Thoracic aorta (tissue), 2 donors: ENCODE measurements at places on chromosomes 5 and 9.

GRCh38 chr9:136259517-136259813, 13.9 kb upstream of the QSOX2 start:
- DNase-seq = no peak

GRCh38 chr9:6133346-6134063, 82.1 kb upstream of the IL33 start:
- DNase-seq = no peak

DNA sequence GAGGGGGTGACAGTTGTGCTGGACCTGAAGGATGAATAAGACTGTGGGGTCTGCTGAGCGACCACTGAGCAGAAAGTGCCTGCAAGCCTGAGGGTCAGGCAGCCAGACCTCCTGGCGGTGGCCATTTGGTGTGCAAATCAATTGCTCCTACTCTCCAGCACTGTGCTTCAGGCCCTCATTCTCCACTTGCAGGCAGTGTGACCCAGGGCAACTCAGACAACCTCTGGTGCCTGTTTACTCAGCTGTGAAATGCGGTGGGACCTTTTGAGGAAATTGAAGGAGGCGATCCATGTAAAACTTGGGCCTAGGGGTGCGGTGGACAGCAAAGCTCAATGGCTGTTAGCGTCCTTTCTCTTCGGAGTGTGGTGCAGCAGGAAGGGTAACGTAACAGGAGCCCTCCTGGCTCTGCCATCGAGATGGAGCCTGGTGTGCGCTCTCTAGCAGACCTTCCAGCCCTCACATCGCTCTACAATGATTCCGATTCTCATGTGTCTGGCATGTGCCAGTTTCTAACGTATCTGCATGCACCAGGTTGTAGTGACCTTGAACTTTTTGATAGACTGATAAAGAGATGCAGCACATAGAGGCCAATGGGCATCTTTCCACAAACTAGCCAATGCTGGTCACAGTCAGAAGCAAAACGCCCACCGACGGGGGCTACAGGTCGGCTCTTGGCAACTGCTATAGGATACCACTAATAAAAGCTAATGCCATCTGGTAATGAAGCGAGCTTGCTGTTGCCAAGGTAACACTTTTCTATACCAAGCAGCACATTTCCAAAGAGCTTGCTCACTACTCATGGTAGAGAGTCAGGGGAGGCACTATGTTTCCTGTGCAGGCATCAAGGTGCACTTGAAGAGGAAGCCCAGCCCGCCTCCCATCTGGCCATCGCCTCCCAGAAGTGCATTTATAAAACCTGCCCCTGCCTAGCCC, 159.7 kb upstream of the RAPGEF1 start:
- no peak for DNase-seq

- DNase-seq = no peak
Measured at GRCh38 chr5:25025831-25026230, 381.1 kb upstream of the CDH10 start.

GRCh38 chr5:9020996-9021395, 524.9 kb downstream of the SEMA5A start:
- no peak for DNase-seq

GRCh38 chr5:16712620-16713019, 95.8 kb upstream of the RETREG1 start:
- no peak for DNase-seq

GRCh38 chr9:127980706-127981558, at the start of gene EEIG1:
Gene EEIG1, minus strand, starts transcription at chr9:127980989. Its CDS starts 852 bp downstream, at chr9:127980137.
- peak; percentile 82 for DNase-seq

- no peak for DNase-seq
Measured at GRCh38 chr5:75325242-75325641, 11.8 kb upstream of the HMGCR start.

DNA sequence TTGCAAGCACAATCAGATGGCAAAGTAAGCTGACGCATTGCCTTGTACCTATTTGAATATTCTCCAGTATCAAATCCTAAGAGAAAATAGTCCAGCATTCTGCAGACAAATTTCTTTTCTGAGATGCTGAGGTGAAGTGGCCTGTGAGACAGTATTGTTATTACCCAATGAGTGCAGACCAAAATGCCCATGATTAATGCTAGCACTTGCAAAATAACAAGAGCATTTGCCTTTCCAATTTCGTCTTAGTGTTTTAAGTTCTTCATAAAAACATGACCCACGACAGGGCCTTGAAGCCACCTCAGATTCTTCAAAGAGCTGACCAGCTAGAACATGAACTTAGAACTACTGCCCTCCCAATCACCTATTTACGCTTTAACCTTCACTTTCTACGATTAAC, 2.6 kb upstream of the IQGAP2 start:
- DNase-seq = no peak
